ENCODE measurements at places on chromosomes 7 and 10. TPM values are rescaled to one million over a fixed set of nuclear protein-coding genes. Genes with fewer than 3 reads are reported as not detected.

Gene TRPV5
- not detected for polyA plus RNA-seq

Gene NRCAM
- 3.3 TPM for polyA plus RNA-seq

Gene WBP1L
- polyA plus RNA-seq: 10.2 TPM

Gene CASTOR2
- polyA plus RNA-seq: 0.46 TPM

Gene SFXN2
- polyA plus RNA-seq: 8.2 TPM

- DNase-seq: no peak
These were observed 107.9 kb downstream of the POU6F2 start for GRCh38 chr7:39085590-39086049.

DNA sequence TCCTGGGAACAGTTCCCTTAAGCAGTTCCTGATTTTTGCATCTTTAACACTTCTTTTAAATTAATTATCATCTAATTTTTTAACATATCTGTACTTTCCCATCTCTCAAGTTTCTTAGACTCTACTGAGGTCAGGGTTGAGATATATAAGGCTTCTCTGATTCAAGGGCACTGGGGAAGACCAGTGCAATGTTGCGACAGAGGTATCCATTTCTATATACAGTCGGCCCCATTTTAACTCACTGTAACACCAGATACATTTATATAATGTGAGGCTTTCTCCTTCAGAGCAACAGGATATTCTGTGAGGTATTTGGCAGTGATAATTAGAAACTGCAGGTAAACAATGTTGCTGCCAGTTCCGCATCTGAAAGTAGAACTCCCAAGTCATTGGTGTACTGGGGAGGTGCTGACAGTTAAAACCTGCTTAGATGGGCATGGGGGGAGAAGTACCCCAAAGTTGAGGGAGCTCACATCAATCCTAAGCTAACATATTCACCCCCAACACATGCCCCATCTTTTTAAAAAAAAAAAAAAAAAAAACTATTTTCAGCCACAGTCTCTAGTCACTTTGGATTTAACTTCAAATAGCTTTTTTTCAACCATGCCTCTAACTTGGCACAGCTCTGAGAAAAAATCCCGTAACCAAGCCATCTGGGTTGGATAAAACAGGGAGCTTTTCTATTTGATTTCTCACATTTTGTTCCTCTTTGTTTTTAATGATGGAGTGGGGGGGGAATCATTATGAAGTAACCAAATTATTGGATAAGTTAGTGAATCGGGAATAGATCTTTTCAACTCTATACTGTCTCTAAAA lies 62.9 kb downstream of the REEP3 start:
- no peak for DNase-seq

DNA sequence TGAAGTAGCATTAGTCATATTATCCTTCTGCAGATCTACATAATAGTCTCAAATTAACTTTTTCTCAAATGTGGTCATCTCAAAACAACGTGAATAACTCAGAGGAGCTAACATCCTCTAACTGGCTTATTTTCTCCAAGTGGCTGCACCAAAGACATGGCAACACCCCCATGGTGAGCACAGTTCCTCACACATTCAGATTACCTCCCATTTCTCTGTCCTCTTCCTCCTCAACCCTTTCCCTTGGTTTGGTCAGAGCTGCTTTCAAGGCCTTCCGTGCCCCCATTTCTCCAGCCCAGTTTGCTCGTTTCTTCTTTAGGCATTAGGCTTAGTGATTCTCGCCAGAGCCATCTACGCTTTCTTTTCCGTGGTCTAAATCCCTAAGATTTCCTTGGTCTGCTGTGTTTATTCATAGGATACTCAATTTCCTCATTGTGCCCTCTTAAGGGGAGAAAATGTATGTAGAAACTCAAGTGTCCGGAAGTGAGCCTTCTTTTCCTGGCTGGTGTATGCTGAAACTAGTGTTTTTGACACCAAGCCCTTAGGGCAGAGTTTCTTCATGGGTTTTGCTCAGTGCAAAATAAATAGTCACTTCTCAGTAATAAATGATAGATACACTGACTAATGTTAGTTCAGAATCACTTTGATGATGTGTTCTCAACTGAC lies 2.6 kb downstream of the MET start:
- peak; percentile 72 for DNase-seq

DNA sequence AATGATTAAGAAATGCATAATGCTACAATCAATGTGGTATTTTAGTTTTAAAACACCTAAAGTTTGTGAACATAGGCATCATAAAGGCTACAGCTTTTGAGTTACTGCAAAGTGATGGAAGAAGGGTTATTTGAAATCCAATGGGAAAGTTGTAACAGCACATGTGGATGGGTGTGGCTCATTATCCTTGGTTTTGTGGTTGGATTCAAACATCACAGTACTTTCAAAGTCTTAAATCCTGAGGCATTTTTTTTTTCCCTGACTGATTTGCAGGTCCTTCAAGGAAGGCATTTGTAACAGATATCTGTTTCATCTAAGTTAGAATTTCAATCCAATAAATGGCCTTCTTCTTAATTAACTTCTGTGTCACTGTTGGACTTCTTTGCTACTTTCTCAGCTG lies 9.8 kb upstream of the SHTN1 start:
- no peak for DNase-seq

DNA sequence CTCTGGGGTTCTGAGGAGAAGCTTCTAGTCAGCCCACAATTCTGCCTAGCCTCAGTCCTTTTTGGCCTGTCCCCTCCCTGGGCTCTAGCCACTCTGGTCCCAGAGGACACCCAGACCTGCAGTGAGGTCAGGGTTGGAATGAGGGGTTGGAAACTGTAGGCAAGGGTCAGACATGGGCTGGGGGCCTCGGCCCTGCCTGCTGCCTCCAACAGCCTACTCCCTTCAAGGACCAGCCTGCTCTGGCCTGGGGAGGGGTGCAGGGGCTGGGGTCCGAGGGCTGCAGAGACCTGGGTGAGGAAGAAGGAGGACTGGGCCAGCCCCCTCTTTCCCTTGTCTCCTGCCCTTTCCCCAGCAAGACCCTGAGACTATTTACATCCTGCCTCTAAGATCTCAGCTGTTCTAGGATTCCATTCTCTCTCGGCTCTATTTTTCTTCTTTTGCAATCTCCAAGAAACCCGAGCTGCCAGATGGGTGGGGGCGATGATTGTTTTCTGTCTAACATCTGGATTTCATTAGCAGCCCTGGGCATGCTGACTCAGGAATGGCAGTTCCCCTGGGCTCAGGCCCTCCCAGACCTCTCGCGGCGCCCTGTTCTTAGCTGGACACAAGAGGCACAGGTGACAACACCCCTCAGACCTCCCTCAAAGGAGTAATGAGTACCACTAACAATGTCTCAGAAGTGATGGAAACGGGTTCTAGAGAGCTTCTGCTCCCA lies 23.1 kb downstream of the ZCCHC24 start:
- no peak for DNase-seq

- DNase-seq: peak; percentile 89
These were observed 26.7 kb upstream of the SLF2 start for GRCh38 chr10:100886091-100886490.

GRCh38 chr10:65284495-65285041 lies 1641.3 kb upstream of the LRRTM3 start:
- DNase-seq: no peak

DNA sequence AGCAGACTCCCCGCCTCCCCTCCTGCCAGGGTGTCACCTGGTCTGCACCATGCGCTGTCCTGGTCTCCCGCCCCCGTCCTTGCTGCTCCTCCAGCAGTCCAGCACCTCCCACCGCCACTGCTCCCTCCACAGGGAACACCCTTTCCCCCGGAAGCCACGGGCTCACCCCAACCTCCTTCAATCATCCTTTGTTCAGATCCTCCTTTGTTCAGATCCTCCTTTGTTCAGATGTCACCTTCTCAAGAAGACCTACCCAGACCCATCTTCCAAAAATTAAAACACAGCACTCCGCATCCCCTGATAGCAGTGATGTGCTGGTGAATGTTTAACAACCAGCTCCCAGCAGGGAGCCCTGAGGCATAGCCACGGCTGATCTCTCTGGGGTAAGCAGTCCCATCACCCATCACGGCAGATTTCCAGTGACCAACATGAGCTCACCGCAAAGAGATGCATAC lies 237.7 kb downstream of the USP6NL start:
- DNase-seq: no peak

DNA sequence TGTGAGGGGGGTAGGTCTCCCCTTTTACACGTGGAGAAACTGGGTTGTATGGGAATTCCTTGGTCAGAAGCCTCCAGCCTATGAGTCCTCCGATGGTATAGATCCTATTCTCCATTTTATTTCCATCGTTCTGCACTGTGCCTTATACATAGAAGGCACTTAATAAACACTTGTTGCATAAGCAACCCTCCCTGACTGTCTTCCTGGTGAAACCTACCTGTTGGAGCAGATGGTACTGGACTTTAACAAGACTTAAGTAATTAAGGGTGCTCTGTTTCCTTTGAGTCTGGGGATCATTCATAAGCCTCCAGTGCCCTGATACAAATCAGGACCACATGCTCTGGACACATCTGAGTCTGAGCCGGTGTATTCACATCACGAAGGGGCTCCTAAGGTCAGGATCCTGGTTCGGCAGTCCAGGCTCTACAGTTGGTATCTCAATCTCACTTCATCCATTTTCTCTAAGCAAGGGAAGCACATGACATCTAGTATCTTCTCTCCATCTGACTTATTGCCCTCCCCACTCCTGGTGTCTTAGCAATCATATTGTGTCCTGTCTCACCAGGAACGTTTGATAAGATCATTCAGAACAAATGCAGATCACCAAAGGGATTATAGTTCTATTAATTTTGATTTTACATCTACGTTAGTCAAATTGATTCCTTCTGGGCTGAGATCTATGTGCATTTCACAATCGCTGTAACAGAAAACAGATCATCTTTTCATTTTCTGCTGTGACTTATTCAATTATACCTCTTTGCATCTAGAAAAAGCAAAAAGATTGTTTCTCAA lies 22.8 kb upstream of the EZH2 start:
- DNase-seq: no peak

DNA sequence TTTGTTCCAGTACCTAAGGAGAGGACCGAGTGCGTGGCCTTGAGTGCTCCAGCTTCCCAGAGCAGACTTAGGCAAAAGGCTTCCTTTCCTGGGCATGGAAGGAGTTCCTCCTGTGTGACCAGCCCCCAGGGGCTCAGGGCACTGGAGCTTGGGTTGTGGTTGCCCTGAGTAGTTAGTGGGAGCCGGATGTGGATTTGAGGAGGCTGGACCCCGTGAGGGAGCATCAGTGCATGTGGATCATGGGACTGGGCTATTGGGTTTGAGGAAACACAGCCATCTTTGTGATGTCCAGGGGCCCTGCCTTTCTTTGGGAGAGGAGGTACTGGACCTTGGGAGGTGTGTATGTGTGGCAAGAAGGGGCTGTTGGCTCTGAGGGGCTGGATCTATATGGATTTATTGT lies 8.4 kb downstream of the LRMDA start:
- no peak for DNase-seq

- peak; percentile 20 for DNase-seq
These were observed 38.8 kb upstream of the CACUL1 start for GRCh38 chr10:118793545-118793944.

DNA sequence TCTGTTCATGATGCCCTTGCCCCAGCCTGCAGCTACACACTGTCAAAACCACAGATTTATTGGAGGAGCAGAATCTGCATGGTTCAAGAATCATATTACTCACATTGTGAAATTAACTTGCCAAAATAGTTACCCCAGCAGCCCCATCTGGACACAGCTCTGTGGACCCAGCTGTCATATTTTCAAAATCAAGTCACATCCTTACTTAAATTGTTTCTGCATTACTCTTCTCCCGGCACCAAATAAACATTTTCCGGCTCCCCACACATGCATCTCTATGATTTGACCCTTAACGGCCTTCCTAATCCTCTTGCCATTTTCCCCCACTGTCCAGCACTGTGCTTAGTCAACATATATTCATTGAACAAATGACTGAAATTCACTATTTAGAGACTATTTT lies 43.8 kb upstream of the GPR26 start:
- no peak for DNase-seq

Measured in foreskin keratinocyte (primary cell).